ENCODE measurements at places on chromosomes 11 and 22. TPM values are rescaled to one million over a fixed set of nuclear protein-coding genes. Genes with fewer than 3 reads are reported as not detected.

Gene GPR83
- 0.01 TPM for polyA plus RNA-seq

Gene SLC25A17
- polyA plus RNA-seq = 8.3 TPM

Gene RIMBP3B
- not detected for polyA plus RNA-seq

Gene OR2AG2
- polyA plus RNA-seq = not detected

Gene CELF1
- 32.3 TPM for polyA plus RNA-seq

Gene H19
- 405 TPM for polyA plus RNA-seq

Measured in adipose tissue (tissue), 3 donors.